Glutamatergic neuron (in vitro differentiated cells): ENCODE measurements at places on chromosomes 3 and 15.

DNA sequence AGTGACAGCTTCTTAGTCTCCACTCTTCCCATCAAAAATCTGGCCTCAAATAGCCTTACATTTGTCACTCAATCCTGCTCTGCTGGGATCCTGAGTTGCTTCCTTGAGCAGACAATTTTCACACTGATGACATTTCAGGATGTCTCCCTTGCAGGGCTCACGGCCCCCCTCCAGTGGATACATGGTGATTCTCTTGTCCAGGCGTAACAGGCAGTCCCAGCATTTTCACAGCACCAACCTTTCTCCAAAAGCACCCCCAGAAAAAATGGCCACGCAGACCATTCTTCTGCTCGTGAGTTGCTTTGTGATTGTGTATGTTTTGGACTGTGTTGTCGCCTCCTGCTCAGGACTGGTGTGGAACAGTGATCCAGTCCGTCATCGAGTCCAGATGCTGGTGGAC is 47.4 kb upstream of the WNT7A start:
- DNase-seq: no peak

GRCh38 chr3:171225165-171225564 is 198.6 kb upstream of the SLC2A2 start:
- DNase-seq: no peak

- DNase-seq: no peak
Observed at GRCh38 chr15:61398310-61398709, 169.2 kb upstream of the RORA start.

GRCh38 chr15:50143255-50143860 is 24.3 kb upstream of the ATP8B4 start:
- no peak for DNase-seq

GRCh38 chr15:89075101-89075640 is 13.1 kb upstream of the ABHD2 start:
- DNase-seq: no peak

- DNase-seq: no peak
Observed at GRCh38 chr3:50575372-50575771, 6.0 kb downstream of the HEMK1 start.

- no peak for DNase-seq
Observed at GRCh38 chr3:172201870-172202236, 162.5 kb downstream of the FNDC3B start.
